ENCODE measurements at places on chromosomes 16 and 17. TPM values are rescaled to one million over a fixed set of nuclear protein-coding genes. Genes with fewer than 3 reads are reported as not detected.

GRCh38 chr16:86604436-86605193 is 26.3 kb downstream of the FOXL1 start:
- no peak for DNase-seq

- no peak for DNase-seq
Measured at GRCh38 chr16:23876256-23876896, 40.6 kb downstream of the PRKCB start.

DNA sequence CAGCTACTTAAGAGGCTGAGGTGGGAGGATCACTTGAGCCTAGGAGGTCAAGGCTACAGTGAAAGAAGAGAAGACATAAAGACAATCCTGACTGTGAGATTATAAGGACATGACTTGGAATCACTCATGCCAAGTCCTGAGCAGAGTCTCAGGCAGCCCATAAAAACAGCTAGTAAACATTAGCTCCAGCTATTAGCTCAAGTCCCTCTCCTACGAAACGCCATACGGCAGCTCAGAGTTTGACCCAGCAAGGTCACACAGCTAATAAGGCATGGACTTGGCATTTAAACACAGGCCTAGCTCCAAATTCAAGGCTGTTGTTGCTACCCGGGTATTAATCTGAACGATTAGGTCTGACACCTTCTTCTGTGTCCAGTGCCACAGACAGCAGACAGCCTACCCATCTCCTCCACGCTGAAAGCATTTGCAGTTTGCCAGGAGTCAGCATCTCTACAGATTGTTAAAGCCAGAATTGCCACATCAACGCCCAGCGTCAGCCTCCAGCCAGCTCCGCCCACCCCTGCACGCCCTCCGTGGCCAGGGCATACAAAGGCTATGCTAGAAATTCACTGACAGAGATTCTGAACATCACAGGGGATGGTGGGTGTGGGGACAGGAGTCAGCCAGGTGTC is 9.9 kb upstream of the TMEM114 start:
- DNase-seq = no peak

- no peak for DNase-seq
Measured at GRCh38 chr17:71117466-71117865, 948.1 kb downstream of the KCNJ2 start.

- no peak for DNase-seq
Measured at GRCh38 chr17:67227488-67227887, 17.5 kb downstream of the HELZ start.

DNA sequence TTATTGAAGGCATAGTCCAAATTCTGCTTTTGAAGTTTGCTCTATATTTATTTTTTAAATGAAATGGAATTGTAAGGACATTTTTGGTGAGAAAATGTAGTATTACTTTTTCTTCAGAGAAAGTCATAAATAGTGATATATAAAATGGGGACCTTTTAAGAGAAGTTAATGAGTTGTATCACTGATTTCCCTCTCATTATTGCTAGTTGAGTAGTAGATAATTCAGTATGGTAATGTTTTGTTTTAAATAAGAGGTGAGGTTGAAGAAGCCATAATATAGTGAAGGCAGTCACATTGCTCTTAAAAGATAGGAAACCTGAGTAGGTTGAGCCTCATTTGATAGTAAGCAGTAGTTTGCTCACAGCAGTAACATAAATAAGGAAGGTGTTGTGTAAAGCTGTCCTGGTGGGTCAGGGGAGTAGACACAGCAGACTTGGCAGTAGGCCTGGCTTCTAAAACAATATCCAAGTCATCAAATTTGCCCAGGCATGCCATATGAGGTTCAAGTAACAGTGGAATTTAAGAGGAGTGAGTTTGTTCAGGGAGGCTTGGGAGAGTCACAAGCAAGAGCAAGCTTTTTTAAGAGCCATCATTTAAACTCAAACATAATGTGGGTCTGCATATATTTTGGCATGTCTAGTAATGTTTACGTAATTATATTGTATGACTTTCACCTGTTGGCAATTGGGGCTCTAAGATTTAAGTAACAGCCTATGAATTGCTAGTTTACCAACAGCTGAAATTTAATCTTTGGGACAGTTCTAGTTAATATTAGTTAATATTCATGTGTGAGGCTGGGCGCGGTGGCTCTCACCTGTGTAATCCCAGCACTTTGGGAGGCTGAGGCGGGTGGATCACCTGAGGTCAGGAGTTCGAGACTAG is 6.5 kb downstream of the NFATC3 start:
- DNase-seq = no peak

- no peak for DNase-seq
Measured at GRCh38 chr17:68734187-68734900, 133.2 kb upstream of the FAM20A start.

- no peak for DNase-seq
Measured at GRCh38 chr16:88783391-88784073, 1.5 kb downstream of the PIEZO1 start.

DNA sequence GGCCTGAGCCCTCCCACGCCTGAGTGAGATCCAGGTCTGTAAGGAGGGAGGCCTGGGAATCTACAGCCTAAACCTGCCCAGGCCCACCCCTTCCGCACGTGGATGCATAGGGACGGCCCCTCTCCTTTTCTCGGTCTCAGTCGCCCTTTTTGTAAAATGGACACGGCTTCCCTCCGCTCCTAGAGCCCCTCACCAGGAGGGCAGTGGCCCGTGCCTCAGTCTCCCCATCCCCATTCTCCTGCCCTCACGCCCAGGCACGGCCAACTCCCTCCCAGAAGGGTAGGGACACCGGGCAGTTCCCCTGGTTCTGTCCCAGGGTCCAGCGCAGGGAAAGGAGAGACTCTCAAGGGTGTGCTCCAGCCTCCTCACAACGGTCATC is 48.1 kb downstream of the WNT3 start:
- no peak for DNase-seq

DNA sequence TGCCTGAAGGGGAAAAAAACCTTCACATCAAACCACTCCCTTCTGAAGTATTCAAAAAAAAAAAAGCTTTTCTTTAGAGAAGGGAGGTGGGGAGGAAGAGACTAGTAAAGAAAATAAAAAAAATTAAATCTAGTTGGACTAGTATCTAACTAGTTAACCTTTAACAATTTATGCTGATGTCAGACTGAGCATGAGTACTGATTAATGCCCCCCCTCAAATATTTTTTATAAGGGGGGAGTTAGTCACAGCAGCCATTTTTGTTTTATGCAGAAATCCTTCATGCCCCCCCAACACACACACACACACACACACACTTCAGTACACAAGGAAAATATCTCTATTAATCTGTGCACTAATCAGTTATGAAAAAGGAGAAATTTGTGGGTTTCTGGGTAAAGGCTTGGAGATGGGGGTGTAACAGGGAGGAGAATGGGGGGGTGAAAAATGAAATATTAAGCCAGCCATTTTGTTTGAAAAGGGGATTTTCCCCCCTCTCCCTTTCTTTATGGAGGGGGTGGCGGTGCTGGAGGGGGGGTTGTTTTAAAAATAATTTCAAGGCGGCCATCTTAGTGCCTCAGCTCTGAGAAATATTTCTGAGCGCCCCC is 4.7 kb upstream of the CHD3 start:
- DNase-seq = no peak

DNA sequence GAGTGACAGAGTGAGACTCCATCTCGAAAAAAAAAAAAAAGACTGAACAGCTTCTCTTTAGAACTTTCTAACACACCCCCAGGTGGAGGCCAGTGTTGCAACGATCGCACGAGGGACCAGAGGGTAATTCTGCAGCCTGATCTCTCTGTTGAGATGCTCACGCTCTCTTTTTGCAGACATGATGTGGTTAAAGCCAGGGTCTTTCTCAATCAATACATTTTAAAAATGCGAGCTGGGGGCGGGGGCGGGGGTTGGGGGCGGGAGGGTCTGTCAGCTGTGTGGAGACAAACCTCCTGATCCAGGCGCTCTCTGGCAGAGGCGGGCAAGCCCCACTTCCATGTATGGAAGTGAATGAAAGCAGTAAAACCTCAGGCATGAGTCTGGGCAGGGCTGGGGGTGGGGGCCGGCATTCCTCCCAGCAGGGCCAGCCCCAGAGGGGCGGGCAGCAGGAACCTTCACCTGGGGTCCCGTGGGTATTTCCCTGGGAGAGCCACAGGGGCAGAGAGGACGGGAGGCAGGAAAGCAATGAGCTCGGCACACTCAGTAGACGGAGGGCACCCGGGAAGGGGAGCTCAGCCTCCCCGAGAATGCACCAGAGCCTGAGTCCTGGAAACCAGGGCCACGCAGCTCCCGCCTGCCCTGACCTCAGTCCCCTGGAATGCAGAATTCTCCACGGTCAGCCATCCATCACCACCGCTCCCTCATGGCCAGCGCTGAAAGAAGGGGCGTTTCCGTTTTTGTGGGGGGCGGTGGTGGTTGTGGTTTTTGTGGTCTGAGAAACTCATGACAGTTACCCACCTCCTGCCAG is 28.0 kb downstream of the NXN start:
- DNase-seq = no peak

GRCh38 chr16:578870-579405 is 9.2 kb downstream of the PIGQ start:
- DNase-seq = no peak

DNA sequence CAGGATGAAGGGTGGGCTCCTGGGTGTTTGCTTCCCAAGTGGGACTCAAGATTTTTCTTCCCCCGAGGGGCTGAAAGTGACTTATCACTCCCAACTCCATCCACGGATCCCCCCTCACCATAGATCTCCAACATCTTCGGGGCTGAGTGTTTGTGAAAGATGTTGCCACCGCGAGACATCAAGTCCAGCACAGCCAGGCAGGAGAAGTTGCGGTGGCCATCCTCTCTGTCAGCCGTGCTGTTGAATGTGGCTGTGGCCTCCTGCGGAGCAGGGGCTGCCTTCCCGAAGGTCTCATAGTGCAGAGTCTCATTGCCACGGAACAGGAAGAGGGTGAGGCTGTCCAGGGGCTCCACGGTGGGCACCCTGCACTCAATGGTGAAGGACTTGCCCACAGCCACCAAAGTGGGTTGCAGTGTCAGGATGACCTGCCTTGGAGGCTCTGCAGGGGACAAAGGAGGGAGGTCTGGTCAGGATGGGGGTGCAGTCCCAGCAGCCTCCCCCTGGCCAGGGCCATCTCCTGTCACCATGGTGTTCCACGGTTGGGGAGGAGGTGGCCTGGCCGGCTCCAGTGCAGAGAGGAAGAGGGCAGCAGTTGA is 5.5 kb downstream of the PRR29 start:
- no peak for DNase-seq

DNA sequence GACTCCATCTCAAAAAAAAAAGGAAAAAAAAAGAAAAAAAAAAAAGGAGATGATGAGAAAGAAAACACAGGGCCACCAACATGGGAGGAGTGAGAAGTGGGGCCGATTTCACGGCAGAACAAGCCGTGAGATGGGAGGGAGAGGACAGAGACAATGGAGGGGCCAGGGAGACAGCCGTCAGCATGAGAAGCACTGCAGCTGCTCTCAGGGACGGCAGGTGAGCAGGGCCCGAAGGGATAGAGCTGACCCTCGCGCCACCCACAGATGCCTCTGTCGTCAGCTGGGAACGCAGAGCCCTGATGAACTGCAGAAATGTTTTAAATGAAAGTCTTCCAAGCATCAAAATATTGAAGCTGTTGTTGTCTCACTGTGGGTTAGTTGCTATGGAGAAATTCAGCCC is 20.3 kb downstream of the PITPNM3 start:
- no peak for DNase-seq

GRCh38 chr16:3859889-3860288 is 20.6 kb downstream of the CREBBP start:
- DNase-seq = no peak

DNA sequence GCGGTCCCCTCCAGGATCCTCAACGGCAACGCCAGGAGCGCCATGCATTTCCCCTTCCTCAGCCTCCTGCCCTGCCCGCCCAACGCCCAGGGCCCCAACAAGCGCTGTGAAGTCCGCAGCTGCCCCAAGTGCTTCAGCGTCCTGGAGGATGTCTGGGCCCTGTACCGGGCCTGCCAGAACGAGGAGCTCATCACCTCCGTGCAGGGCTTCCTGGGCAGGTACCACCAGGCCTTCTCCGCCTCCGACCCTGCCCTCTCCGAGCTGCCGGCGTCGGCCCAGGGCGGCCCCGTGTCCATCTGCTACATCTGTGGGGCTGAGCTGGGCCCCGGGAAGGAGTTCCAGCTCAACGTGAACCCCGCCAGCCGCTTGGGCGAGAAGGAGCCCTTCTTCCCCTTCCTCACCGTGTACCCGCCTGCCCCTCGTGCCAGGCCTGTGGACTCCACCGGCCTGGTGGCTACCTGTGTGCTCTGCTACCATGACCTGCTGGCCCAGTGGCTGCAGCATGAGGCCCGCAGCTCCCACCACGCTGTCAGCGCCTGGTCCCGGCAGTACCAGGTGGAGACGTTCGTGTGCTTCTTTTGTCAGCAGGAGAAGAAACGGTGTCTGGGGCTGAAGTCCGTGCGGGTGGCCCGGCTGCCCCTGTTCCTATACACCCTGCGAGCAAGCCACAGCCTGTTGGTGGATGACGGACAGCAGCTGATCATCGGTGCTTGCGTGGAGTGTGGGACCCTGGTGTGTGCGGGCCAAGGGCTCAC is 58.9 kb upstream of the CIBAR2 start:
- DNase-seq = no peak

MPO gene
- not detected for total RNA-seq

CXCL16 gene
- total RNA-seq = 1.2 TPM

SP6 gene
- 0.16 TPM for total RNA-seq

KRT12 gene
- not detected for total RNA-seq

SLC16A5 gene
- total RNA-seq = 1.4 TPM

All from occipital lobe (tissue), 3 donors.